ENCODE measurements at places on chromosomes 11 and 22. TPM values are rescaled to one million over a fixed set of nuclear protein-coding genes. Genes with fewer than 3 reads are reported as not detected.

The LMO1 gene
- total RNA-seq = 2.3 TPM

The TEX54 gene
- not detected for total RNA-seq

The FAM181B gene
- 0.10 TPM for total RNA-seq

The TMEM191B gene
- total RNA-seq = 1.9 TPM

The AQP11 gene
- 2.7 TPM for total RNA-seq

The DDI1 gene
- total RNA-seq = not detected

Measured in A549 treated with CORT108297 at 1 μM for 4 hours (cell line).